Stimulated activated CD8-positive, alpha-beta memory T cell treated with anti-CD3 and anti-CD28 coated beads, Interleukin-7, amount 100 ng/mL, for 1 hour (primary cell): ENCODE measurements at places on chromosomes 5 and 9.

- DNase-seq: no peak
Measured at GRCh38 chr5:141785135-141785534, 93.1 kb downstream of the PCDH1 start.

GRCh38 chr9:12271421-12271891 lies 421.7 kb upstream of the TYRP1 start:
- DNase-seq: no peak

DNA sequence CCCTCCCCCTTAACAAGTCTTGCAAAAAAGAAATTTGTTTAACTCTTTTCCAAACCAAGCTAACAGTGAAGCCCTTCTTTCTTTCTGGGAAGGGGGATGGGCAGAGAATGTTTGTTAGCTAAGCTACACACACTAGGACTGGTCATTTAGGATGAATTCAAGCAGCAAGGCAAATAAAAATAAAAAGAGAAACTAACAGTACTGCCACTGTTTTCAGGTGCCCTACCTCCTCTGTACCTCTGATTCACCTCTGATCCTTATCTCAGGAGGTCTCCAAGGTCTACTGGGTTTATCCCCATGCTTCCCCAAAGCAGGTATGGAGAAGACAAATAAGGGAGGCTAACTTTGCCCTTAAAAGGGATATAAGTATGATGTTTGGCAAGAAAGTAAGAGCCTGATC lies 52.9 kb downstream of the ELL2 start:
- no peak for DNase-seq

DNA sequence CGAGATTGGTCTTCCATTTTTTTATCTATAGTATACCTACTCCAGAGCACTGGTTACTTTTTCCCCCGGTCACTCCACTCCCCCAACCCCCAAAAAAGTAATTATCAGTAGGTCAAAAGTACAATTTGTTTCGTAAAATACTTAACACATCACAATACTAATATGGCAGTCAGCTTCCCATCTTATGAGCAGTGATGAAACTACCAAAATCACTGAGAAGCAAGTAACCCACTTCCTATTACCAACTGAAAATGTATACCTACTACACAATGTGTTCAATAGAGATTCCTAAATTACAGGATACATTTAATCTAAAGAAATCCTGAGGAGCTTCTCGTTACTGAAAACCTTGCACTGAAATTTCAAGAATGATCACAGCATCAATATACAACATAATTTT lies 1.9 kb downstream of the CERT1 start:
- DNase-seq: no peak

DNA sequence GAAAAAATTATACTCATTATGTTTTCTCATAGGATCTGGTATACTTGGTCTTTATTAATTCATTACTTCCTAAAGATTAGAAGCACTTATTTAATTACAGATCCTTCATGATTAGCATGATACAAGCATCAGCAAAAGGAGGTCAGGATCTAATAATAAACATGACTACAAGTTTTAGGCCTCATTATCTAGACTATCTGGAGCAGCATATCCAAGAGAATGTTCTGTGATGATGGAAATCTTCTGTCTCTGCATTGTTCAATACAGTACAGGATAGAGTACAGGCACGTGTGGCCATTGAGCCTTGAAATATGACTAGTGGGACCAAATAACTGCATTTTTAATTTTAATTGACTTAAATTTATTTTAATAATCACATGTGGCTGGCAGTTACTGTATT lies 21.2 kb downstream of the SETX start:
- no peak for DNase-seq

GRCh38 chr5:78490709-78491485 lies 130.5 kb downstream of the SCAMP1 start:
- no peak for DNase-seq

DNA sequence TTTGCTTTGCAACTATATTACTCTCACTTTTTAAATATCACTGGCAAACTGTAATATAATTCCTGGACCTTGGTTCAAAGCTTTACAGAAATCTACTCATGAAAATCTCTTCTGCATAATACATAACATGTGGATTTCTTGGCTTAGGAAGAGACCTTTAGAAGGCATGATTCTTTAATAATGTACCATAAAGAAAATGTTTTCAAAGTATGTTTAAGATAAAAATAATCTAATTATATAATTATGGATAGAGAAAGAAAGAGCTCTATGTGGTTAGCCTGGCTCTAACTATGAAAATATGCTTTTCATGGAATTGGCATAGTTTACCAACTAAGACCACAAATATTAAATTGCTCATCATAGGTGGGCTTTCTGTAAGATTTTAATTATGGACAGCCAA lies 817.8 kb downstream of the TLE1 start:
- DNase-seq: no peak

DNA sequence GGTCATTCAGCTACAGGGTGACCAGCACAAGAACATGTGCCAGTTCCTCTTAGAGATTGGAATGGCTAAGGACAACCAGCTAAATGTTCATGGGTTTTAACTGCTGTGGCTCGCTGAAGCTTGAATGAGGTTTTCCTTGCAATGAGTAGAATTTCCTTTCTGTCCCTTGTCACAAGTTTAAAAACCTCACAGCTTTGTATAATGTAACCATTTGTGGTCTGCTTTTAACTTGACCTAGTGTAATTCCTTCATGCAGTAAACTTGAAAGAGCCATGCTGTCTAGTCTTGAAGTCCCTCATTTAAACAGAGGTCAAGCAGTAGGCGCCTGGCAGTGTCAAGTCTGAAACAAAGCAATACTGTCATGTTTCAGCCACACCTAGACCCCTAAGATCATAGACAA lies 181.3 kb upstream of the DMRT1 start:
- no peak for DNase-seq

DNA sequence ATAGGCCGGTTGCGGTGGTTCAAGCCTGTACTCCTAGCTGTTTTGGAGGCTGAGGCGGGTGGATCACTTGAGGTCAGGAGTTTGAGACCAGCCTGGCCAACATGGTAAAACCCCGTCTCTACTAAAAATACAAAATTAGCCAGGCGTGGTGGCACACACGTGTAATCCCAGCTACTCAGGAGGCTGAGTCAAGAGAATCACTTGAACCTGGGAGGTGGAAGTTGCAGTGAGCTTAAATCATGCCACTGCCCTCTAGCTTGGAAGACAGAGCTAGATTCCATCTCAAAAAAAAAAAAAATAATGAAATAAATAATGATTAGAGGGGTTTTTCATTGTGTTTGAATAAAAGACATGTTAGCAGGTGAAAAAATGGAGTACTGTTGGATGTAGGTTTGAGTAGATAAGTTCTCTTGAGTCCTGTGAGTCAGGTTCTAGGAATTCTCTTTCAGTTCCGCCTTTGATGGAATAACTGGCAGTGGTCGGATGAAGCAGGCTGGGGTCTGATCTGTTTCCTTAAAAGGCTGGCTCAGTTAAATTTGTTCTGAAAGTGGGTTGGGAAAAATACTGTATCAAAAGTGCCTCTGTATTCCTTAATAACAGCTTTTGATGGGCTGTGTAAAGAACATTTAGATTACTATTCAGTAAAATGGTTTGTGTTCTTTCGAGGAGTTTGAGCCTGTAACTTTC lies 73.2 kb downstream of the AOPEP start:
- no peak for DNase-seq

- DNase-seq: no peak
Measured at GRCh38 chr9:90783552-90783951, 18.1 kb upstream of the SYK start.

- no peak for DNase-seq
Measured at GRCh38 chr5:127235136-127235535, 55.5 kb upstream of the MEGF10 start.

DNA sequence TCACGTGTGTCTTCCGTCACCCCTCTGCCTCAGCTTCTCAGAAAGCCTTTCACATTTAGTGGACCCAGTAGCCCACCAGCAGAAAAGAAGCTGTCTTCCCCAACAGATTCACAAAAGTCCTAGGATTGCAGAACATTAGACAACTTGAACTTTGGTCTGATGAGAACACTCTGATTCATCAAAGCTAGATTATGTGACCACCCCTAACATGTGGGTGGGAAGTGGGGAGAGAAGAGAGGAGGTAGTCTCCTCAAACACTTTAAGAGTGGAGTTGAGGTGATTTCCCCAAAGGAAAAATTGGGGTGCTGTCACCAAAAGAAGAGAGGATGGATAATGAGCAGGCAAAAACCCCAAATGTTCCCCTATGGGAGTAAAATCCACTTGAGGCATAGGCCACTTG lies 41.4 kb upstream of the SMIM23 start:
- no peak for DNase-seq

GRCh38 chr5:14299666-14300065 lies 156.5 kb downstream of the TRIO start:
- no peak for DNase-seq
